ENCODE measurements at places on chromosomes 2 and 18.

DNA sequence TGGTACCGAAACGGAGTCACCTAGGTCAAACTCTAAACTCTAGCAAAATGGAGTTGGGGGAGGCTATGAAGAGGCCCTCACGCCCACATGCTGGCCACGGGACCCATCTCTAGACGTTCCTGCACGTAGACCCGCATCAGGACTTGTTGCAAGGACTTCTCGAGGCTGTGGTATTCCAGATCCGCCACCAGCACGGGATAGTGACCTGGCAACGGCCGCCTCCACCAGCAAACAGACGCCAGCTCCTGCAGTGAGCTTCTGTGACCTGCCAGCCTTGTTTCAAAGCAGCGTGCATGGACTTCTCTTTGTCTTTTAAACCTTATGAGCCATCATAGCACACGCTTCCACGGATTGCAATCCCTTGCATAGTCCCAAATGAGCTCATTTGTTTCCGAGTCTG lies 40.3 kb upstream of the RALBP1 start:
- peak; percentile 93 for DNase-seq

- no peak for DNase-seq
Measured at GRCh38 chr2:219167997-219168396, 1.8 kb downstream of the SLC23A3 start.

- DNase-seq: peak; percentile 41
Measured at GRCh38 chr18:11688972-11689668, at the start of gene GNAL. Gene GNAL (plus strand): TSS chr18:11689264. CDS start chr18:11689564, 300 bp downstream.

- DNase-seq: no peak
Measured at GRCh38 chr2:124894199-124894598, 869.1 kb downstream of the CNTNAP5 start.

- DNase-seq: peak; percentile 63
Measured at GRCh38 chr2:130728007-130728454, 839 bp upstream of the GPR148 start.

GRCh38 chr2:102809291-102810189 lies 47.7 kb downstream of the TMEM182 start:
- DNase-seq: peak; percentile 38

- no peak for DNase-seq
Measured at GRCh38 chr2:209189893-209190292, 234.0 kb upstream of the MAP2 start.

- peak; percentile 59 for DNase-seq
Measured at GRCh38 chr2:190318931-190319554, 583 bp downstream of the HIBCH start.

- no peak for DNase-seq
Measured at GRCh38 chr2:36455011-36455410, 99.4 kb downstream of the CRIM1 start.

DNA sequence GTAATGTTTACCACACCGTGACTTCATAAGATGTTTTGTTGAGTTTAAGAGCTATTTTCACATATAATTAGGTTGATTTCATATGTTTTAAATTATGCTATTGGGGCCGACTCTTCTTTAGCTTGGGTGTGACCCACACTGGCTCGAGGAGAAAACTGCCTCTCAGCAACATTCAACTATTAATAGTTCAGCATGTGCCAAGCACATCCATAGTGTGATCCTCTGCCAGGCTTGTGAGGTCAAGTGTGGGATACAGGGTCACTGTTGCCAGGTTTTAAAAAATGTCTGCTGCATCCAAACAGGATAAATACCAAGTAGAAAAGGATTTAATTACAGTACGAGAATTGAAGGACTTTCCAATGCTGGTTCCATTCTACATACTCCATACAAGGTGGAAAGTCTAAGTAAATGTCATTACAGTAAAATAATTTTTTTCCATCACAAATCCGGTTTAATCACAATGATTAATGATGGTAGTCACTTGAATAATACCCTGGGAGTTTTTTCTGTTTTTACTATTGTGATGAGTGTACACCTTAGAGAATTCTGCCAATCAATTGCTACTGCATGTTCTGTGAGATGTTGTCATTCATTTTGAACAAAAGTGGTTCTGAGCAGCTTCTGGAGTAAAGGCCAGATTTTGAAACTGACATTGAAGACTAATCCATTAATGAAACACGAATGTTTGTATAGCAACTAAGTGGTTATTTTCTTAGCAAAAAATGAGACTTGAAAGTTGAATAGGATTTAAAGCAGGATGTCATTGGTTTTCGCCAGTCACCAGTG lies 84.5 kb downstream of the ABI2 start:
- peak; percentile 30 for DNase-seq

DNA sequence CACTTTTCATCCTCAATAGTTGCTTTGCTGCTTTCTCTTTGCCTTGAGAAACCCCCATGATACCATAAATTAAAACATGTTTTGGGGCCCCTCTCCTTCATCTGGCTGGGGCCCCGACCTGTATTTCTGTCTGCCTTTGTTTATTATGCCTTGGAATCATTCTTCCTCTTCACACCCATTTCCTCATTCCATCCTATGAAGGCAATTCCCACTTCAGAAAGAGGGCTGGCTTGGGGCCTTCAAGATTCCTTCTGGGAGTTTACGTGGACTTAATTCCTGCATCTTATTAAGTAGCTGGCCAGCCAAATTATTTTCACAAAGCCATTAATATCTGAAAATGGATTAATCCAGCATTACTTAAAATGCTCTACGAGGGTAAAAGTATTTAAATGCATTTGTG lies 6.8 kb upstream of the LRRTM1 start:
- no peak for DNase-seq

- DNase-seq: no peak
Measured at GRCh38 chr2:103875131-103875530, 978.8 kb upstream of the POU3F3 start.

GRCh38 chr2:27275211-27276150 lies at the start of gene DNAJC5G:
Gene DNAJC5G (plus strand): TSS chr2:27275433. CDS start chr2:27276729, 1,296 bp downstream.
- no peak for DNase-seq

DNA sequence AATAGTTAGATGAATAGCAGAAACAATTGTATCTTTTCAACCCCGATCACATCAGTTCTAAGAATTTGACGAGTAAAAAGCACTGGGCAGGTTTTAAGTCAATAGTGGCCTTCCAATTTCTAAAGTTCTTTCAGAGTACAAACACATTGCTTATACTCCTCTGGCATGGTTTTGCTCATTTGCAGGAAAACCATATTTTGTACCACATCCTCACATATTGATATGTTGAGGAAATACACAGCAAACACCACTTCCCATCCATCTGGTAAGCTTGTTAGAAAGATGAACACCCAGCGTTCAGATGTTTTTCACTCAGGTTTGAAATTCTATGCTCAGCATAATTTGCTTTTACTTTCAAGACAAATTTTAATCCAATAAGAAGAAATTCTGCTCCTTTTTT lies 344.6 kb upstream of the ACVR2A start:
- DNase-seq: no peak

DNA sequence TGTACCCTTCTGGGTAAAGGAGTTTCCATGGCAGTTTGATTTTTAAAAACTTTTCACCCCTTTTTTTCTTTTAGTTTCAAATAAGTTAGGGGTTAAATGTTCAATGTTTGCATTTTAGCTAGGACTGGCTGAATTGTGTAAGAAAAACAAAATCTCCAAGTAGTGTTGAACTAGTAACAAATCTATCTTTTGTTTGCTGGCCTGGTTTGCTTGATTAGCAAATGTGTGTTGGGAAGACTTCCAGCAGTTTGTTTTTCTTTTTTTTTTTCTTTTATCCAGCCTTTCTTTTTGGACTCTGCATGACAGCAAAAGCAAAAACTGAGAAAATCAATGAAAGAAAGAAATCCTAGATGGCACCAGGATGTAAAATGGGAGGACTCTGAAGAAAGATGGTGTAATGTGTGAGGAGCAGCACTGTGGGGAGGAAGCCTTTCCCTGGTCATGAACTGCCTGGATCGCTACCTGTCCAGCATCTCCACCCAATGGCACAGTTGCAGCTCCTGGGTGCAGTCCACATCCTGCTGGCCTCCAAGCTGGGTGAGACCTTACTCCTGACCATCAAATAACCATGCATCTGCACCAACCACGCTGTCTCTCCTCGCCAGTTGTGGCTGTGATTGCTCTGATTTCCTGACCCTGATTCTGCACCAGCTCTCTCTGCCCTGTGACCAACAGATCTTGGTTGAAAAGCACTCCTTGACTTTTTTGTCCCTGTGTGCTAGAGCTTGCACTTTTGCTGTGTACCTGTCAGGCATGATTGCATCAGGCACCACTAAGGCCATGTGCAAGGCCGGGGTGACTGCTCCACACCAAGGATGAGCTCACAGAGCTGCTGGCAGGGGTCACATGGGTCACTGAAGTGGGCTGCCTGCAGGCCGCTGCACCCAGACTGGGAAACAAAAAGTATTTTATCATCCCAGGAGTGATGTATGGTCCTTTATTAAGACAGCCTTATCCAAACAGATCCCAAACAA lies 71.2 kb upstream of the ZNF236 start:
- DNase-seq: no peak

- no peak for DNase-seq
Measured at GRCh38 chr2:126831234-126832005, 67.3 kb upstream of the TEX51 start.

DNA sequence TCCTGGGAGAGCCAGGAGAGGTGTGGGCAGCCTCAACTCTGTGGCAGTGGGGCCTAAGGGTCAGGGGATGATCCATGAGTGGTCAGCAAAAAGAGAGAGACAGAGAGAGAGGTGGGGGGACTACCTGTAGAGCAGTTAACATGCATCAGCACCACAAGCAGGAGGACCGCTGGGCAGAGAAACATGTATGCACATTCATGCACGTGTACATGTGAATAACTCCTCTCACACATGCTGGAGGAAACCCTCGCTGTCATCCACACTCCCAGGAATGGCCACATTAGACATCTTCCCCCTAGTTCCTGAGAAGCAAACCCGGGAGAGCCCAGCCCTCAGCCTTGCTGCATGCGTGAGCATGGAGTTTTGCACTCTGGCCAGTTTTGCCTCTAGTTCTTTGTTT lies 166.1 kb downstream of the SMAD7 start:
- no peak for DNase-seq

GRCh38 chr18:62486290-62486964 lies 36.4 kb upstream of the ZCCHC2 start:
- DNase-seq: no peak

GRCh38 chr2:161956738-161957137 lies 117.3 kb downstream of the DPP4 start:
- no peak for DNase-seq

- no peak for DNase-seq
Measured at GRCh38 chr2:200203381-200203827, 103.1 kb upstream of the SPATS2L start.

- DNase-seq: no peak
Measured at GRCh38 chr2:133338224-133338623, 230.0 kb downstream of the NCKAP5 start.

GRCh38 chr18:77023102-77023782 lies 109.3 kb downstream of the MBP start:
- no peak for DNase-seq

- no peak for DNase-seq
Measured at GRCh38 chr2:57622009-57622408, 424.6 kb upstream of the VRK2 start.

- DNase-seq: no peak
Measured at GRCh38 chr2:101080211-101081068, 70.7 kb downstream of the TBC1D8 start.

DNA sequence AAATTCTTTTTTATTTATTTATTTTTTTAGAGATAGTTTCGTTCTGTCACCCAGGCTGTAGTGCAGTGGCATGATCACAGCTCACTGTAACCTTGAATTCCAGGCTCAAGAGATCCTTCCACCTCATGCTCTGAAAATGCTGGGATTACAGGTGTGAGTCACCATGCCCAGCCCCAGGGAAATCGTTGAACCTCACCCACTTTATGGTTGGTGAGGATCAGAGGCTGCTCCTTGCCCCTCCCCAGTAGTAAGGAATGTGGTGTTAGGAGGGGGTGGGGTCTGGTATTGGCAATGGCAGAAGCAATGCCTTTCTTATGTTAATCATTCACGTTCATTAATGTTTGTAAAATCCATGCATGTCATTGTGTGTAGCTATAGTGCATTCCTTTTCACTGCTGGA lies 161.9 kb downstream of the SUCLG1 start:
- no peak for DNase-seq

DNA sequence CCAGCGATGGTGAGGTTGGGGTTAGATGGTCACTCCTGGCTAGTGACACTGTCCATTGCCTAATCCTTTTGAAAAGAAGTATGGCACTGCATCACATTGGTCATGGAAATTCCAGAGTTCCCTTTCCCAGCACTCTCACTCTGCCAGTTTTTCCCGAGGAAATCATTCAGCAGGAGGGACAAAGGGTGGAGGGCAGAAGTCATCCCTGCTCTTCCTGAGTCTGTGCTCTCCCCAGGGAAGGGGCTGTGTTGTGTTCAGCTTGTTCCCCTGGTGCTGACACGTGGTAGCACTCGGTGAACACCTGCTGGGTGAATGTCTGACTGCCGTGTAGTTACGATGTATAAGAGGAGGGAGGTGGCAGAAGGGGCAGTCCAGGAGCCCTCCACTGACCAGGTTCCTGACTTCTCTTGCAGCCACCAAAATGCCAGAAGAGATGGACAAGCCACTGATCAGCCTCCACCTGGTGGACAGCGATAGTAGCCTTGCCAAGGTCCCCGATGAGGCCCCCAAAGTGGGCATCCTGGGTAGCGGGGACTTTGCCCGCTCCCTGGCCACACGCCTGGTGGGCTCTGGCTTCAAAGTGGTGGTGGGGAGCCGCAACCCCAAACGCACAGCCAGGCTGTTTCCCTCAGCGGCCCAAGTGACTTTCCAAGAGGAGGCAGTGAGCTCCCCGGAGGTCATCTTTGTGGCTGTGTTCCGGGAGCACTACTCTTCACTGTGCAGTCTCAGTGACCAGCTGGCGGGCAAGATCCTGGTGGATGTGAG lies 21.6 kb downstream of the STEAP3 start:
- DNase-seq: no peak

Data from G401 (cell line).